ENCODE measurements at places on chromosomes 16 and 17.

GRCh38 chr17:54795046-54795445 is 105.6 kb upstream of the TOM1L1 start:
- peak; percentile 61 for DNase-seq

GRCh38 chr16:51753467-51754127 is 602.5 kb upstream of the SALL1 start:
- no peak for DNase-seq

DNA sequence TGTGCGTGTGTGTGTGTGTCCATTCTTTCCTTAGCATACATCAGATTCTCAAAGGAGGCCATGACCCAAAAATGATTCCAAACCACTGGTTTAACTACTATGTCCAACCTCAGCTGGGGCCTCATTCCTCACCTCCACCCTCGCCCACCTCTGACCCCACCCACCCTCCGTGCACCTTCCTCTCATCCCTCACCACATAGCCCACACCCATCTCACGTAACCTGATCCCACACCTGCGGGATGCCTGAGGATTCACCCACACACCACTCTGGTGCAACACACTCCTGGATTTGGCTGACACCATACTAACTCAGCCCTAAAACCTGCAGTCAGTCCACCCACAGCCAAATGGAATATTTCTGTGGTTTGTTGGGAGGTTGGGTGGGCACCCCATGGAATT is 3.3 kb upstream of the CSNK2A2 start:
- no peak for DNase-seq

GRCh38 chr17:66343531-66344078 is 41.2 kb downstream of the PRKCA start:
- DNase-seq, result no peak

DNA sequence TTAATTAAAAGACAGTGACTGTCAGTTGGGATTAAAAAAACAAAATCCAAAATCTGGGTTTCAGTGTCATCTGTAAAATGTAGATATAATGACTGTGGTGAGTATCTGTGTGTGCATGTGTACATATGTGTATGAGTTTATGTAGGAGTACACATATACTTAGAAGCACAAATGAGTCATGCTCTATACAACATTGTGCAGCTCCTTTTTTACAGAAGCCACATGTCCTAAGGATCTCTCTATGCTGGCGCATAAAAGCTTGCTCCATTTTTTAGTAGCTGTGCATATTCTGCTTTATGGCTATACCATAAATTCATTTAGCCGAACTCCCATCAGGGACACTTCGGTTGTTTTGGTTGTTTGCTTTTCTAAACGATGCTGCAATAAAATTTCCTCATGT is 125.2 kb upstream of the EEF2KMT start:
- DNase-seq, result no peak

GRCh38 chr17:78147315-78147998 is 1.3 kb downstream of the C17orf99 start:
- peak; percentile 68 for DNase-seq

DNA sequence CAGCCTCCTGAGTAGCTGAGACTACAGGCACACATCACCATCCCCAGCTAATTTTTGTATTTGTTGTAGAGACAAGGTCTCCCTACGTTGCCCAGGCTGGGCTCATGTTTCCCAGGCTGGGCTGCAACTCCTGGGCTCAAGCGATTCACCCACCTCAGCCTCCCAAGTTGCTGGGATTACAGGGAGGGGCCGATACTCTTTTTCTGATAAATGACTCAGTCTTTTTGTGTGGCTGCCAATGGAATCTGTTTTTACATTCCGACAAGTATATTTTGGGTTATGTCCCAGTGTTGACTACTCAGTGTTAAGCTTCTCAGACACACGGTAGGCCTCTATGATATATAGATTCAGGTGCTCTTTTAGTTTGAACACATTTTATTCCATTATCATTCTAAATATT is 58.1 kb downstream of the SLFN11 start:
- no peak for DNase-seq

- DNase-seq, result no peak
Measured at GRCh38 chr17:45783593-45784292, 377 bp upstream of the CRHR1 start.

GRCh38 chr17:53472586-53472985 is 350.1 kb upstream of the KIF2B start:
- no peak for DNase-seq

GRCh38 chr16:65181071-65181561 is 59.3 kb upstream of the CDH11 start:
- DNase-seq, result no peak

- no peak for DNase-seq
Measured at GRCh38 chr17:77493238-77493820, 352.6 kb downstream of the SEC14L1 start.

DNA sequence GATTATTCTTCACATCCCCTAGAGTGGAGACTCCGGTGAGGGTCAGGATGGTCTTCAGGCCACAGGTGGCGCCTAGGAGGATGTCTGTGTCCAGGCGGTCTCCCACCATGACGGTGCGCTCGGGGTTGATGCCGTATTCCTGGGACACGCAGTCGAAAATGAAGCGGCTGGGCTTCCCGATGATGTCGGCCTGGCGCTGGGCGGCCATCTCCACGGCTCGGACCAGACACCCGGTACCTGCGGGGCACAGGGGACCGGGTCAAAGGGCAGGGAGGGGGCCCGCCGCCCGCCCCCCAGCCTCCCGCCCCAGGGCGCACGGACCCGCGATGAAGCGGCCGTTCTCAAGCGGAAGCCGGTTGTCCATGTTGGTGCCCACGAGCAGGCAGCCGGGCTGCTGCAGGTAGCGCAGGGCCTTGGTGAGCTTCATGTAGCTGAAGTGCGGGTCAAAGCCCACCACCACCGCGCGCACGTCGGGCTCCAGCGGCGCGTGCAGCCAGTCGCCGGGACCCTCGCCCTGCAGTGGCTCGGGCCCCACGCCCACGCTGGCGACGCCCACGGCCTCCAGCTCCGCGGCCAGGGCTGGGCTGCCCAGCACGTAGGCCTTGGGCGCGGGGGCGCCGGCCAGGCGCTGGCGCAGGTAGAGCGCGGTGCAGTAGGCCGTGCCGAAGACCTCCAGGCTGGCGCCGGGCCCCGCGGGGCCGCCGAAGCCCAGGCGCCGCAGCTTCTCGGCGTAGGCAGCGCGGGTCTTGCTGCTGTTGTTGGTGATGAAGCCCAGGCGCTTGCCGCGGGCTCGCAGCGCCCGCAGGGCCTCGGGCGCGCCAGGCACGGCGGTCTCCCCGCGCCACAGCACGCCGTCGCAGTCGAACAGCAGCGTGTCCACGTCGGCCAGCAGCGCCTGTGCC is 572 bp downstream of the PGP start:
- no peak for DNase-seq
